Sigmoid colon (tissue), 7 donors: ENCODE measurements at places on chromosomes 5 and 9. TPM values are rescaled to one million over a fixed set of nuclear protein-coding genes. Genes with fewer than 3 reads are reported as not detected.

DNA sequence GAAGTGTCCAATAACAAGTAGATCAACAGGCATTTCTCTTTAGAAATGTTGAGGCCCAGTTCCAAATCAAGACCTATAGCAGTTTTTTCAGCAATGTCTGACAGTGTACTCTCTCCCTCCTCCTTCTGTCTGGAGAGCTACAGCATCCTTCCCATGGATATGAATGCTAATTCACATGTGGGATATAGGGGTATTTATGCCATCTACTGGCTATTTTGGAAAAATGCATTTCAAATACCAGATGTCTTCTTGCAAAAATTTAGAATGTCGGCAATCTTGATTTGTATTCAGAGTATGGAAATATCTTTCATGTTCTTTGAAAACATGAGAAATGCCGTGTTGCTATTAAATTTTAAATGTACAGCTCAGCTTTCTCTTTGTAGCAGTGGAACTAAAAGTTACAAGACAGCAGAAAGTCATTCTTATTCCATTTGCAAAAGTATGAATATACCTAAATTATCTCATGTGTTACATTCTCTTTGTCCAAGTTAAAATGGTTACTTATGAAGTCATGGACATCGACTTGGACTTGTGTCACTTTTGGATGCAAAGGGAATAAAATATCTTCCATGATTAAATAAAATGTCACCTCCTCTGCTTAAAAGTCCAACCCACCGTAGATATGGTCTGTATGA lies 647.8 kb downstream of the TAF11L14 start:
- no peaks in the 10 kb centered on the region for H3K27me3 ChIP-seq
- no peaks in the 10 kb centered on the region for H3K36me3 ChIP-seq
- no peak overlapping the region for H3K4me3 ChIP-seq
- DNase-seq = no peak
- no peak overlapping the region for H3K27ac ChIP-seq

DNA sequence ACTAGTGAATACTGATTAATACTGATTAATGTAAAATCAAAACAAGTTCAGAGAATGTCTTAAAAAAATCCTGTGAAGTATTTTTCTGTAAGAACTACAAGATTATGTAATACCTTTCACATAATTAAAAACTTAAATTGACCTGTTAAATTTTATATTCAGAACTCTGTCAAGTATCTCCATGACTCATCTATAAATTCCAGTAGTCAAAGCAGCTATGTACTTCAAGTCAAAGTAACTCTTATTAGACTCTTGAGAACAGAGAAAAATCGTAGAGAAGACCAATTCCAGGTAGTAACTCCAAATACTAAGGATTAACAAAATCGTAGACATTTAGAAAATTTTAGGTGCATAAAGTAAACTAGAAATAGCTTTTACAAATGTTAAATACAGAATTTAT lies 77.1 kb downstream of the HOMER1 start:
- no peaks in the 10 kb centered on the region for H3K27me3 ChIP-seq
- H3K36me3 ChIP-seq = no peaks in the 10 kb centered on the region
- no peak overlapping the region for H3K4me3 ChIP-seq
- H3K4me1 ChIP-seq = peaks cover 5% of the 10 kb centered on the region

DNA sequence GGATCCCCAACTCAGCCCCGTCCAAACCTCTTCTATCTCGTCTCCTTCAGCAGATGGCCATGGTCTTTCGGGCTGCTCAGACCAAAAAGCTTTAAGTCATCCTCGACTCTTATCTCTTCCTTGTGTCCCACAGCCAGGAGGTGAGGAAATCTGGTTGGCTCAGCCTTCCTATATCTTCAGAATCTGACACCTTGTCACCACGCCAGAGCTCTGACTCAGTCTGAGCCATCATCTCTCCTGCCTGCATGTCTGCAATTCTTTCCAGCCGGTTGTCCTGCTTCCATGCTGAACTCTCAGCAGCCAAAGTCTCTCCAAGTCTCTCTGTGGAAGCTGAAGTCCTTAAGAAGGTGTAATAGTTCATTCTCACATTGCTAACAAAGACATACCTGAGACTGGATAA lies 419.3 kb upstream of the ADAMTS16 start:
- no peaks in the 10 kb centered on the region for H3K27me3 ChIP-seq
- H3K27ac ChIP-seq = no peak overlapping the region

DNA sequence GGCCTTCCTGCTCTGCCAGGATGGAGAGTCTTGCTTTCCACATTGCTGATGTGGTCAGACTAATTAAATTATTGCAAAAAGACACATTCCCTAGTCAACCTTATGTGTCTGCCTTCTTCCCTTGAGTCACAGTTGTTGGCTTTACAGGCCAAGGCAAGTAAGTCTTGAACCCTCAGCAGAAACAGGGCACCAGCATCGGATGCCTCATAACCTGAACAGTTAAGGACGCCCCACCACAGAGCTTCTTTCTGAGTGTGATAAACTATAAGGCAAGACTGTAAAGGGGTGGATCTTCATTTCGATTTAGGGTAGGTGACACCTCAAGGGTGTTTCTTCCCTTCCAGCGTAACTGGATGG lies 670 bp upstream of the KIF2A start:
- H3K27ac ChIP-seq = peak overlapping the region; percentile 98
- peak overlapping the region; percentile 97 for H3K4me3 ChIP-seq
- no peak for DNase-seq
- peaks cover 20% of the 10 kb centered on the region for H3K4me1 ChIP-seq

The PCDHGA3 gene
- polyA plus RNA-seq = 0.19 TPM

The TAF9 gene
- 57.4 TPM for polyA plus RNA-seq
